Peyer's patch (tissue), 4 donors: ENCODE measurements at places on chromosomes 3 and 15. TPM values are rescaled to one million over a fixed set of nuclear protein-coding genes. Genes with fewer than 3 reads are reported as not detected.

- no peak overlapping the region for H3K27ac ChIP-seq
- no peaks in the 10 kb centered on the region for H3K4me1 ChIP-seq
- H3K27me3 ChIP-seq, result no peaks in the 10 kb centered on the region
- H3K4me3 ChIP-seq, result no peak overlapping the region
- no peaks in the 10 kb centered on the region for H3K36me3 ChIP-seq
These were observed 31.8 kb downstream of the TTC14 start for GRCh38 chr3:180633722-180634121.

DNA sequence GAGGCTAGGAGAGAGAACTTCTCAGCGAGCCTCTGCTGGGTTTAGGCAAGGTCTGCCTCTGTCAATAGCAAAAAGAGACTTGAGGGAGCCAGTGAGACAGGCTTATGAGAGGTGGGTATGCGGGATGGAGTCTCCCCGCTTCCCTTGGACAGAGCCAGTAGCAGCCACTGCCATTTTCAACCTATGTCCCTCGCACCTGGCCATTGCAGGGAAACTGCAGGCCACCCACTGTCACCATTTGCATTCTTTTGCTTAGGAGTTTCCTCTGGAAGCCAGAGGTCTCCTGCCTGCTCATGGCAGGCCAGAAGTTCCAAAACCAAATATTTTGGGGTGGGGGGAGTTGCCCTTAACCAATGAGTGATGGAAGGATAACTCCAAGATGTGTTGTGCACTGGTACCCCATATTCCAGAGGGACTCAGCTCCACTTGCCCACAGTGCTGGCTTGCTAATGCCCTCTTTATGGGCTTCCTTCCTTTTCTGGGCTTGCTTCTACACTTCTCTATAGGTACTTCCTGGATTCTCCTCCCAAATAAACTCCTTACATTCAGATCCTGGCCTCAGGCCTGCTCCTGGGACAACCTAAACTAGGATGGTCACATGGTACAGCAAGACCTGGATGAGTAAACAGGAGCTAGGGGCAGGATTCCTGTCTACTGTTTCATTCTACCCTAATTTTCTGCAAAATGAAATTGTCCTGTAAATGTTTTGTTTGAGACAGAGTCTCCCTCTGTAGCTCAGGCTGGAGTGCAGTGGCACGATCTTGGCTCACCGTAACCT lies 108.9 kb upstream of the PROK2 start:
- DNase-seq, result no peak
- H3K4me3 ChIP-seq, result no peak overlapping the region
- no peak overlapping the region for H3K27ac ChIP-seq
- H3K4me1 ChIP-seq, result no peaks in the 10 kb centered on the region

DNA sequence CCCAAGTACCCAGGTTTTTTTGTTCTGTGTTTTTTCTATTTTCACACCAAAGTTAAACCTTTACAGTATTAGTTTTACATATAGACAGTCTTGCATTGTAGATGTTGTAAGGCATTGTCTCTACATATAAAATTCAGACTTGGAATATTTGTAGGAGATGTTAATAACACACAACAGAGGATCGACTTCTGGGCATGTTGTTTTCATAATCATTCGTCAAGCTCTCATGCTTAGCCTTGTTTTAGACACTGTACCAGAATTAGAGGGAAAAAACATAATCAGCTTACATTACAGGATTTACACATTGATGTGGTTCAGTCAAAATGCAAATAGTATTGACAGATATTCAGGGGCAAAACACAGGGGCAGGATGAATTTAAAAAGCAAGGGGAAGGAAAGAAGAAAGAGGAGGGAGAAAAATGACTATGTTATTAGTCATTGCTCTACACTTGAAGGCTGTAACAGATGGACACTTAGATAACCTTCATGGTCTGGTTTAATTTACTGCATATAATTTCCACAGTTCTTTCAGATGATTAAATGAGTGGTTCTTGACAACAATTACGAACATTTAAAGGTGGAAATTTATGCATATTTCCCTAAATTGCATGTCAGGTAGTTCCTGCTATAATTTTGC lies 7.5 kb downstream of the CMSS1 start:
- no peaks in the 10 kb centered on the region for H3K4me1 ChIP-seq
- DNase-seq, result no peak
- no peaks in the 10 kb centered on the region for H3K36me3 ChIP-seq
- H3K27ac ChIP-seq, result no peak overlapping the region
- no peak overlapping the region for H3K4me3 ChIP-seq

- H3K36me3 ChIP-seq, result no peaks in the 10 kb centered on the region
- no peaks in the 10 kb centered on the region for H3K4me1 ChIP-seq
- no peak overlapping the region for H3K4me3 ChIP-seq
- no peak overlapping the region for H3K27ac ChIP-seq
These were observed 120.2 kb upstream of the ALCAM start for GRCh38 chr3:105246536-105246935.

Gene BFSP2
- total RNA-seq, result not detected
